ENCODE measurements at places on chromosomes 1 and 21.

DNA sequence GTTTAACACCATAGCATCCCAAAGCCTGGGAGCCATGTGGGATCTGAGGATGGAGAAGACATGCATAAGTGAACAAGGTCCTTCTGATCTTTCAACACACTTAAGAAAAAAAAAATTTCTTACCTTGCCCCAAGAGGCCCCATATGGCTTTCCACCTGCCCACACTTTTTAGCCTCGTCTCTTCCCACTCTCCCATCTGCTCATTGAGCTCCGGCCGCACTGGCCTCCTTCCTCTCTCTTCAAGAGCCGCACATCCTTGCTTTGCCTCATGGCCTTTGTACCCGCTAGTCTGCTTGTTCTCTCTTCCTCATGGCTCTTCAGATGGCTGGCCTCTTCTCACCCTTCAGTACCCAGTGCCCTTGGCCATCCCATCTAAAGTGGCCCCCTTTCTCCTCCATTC lies 70.2 kb upstream of the PDE4B start:
- DNase-seq = no peak

GRCh38 chr1:236508593-236509027 lies 15.2 kb upstream of the LGALS8 start:
- no peak for DNase-seq

GRCh38 chr1:220879509-220880361 lies 492 bp downstream of the HLX start:
- no peak for DNase-seq

GRCh38 chr21:33940164-33940880 lies 24.7 kb upstream of the ATP5PO start:
- DNase-seq = no peak

DNA sequence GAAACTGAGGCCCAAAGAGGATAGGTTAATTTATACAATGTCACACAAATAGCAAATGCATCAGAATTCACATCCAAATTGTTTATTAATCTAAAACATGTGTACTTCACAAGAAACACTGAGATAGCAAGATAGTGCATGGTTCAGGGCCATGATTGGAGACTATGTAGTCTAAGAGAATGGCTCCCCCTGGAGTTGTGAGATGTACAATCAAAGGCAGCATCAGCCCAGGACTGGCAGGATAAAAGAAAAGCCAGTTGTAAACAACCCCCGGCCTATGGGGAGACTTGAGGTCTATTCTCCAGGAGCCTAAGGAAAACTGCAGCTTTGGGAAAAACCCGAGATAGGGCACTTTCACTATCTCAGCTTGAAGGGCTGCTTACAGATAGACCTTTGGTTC lies 511.0 kb downstream of the OMA1 start:
- DNase-seq = no peak

DNA sequence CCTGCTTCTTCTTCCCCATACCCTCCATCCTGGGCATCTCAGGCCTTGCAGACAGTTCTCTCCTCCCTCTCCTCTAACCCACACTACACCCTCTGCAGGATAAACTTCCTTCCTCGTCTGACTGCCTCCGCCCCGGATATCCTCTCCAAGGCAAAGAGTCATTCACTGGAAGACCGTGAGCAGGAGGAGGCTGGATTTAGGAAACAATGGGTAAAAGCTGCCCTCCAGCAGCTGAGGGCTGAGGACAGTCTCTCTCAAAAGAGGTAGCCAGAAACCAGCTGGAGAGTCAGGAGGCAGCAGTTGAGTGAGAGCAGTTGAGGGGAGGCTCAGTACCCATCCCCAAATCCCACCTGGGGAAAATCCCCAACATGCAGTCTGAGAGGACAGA lies 1.4 kb downstream of the CSRP1 start:
- no peak for DNase-seq

DNA sequence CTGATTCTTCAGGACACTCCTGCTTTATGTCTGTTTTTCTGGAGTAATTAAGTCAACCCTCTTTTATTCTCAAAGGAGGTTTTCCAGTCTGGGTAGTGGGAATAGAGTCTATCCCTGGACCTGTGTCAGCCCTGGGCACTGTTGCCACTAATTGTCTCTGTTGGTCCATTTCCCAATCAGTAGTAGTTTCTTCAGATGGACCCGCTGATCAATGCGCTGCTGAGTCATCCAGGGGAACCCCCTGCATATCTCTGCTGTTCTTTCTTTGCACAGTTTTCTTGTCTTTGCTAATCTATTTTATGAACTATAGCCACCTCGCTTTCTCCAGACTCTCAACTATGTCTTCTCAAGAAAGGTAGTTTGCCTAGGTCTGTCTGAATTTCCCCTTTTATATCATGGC lies 82.5 kb downstream of the TNNI3K start:
- DNase-seq = no peak

Measured in effector memory CD4-positive, alpha-beta T cell (primary cell).